NCI-H187 treated with DMSO at 0.1 percent for 48 hours (cell line): ENCODE measurements at places on chromosomes 16 and 17.

GRCh38 chr17:38428112-38428642 lies at the start of gene ARHGAP23:
Gene ARHGAP23, plus strand, starts transcription at chr17:38428464. Its CDS starts 22 bp downstream, at chr17:38428486.
- no peak for DNase-seq

DNA sequence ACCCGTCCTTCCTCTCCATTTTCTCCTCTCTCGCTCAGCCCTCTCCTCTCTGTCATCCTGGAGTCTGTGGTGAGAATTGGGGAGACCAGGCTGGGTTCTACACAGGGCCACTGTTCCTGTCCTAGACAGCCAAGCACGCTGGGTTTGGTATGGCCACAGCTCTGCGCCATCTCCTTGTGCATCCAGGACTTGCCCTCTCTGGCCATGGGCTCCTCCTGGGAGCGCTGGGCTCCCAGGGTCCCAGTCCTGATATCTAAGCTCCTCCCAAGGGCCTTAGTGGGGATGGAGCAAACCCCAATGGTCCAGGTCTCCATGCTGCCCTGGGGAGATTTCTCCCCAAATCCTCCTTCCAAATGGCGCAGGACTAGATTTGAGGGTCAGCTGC lies 27.2 kb upstream of the ITGA3 start:
- no peak for DNase-seq

GRCh38 chr16:16992975-16993765 lies 477.6 kb downstream of the XYLT1 start:
- DNase-seq: no peak

GRCh38 chr17:56652628-56653027 lies 59.1 kb downstream of the NOG start:
- DNase-seq: no peak

- DNase-seq: no peak
These were observed 60.2 kb downstream of the SMPD3 start for GRCh38 chr16:68388124-68388523.
